Stomach (tissue), 19 donors: ENCODE measurements at places on chromosomes 2 and 18. TPM values are rescaled to one million over a fixed set of nuclear protein-coding genes. Genes with fewer than 3 reads are reported as not detected.

DNA sequence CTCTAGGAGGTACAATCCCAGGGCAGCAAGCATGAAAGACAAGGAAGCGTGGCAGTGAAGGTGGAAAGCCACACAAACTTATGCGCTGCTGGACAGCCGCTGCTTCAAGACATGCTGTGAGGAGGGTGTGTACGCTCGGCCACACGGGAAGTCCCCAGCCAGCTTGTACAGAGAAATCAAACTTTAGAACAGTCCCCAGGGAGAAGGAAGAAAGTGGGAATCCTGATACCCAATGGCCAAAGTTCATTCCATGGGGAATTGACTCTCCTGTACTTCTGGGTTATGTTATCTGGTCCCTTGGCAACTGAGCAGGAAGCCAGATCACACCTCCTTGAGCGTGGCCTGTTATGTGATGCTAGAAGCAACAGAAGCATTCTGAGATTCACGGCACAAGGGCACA is 86.1 kb upstream of the BOD1L2 start:
- no peak overlapping the region for H3K27ac ChIP-seq
- no peaks in the 10 kb centered on the region for H3K4me1 ChIP-seq
- H3K27me3 ChIP-seq: no peaks in the 10 kb centered on the region
- DNase-seq: no peak
- no peaks in the 10 kb centered on the region for H3K36me3 ChIP-seq

BOLL gene
- total RNA-seq: not detected

DNA sequence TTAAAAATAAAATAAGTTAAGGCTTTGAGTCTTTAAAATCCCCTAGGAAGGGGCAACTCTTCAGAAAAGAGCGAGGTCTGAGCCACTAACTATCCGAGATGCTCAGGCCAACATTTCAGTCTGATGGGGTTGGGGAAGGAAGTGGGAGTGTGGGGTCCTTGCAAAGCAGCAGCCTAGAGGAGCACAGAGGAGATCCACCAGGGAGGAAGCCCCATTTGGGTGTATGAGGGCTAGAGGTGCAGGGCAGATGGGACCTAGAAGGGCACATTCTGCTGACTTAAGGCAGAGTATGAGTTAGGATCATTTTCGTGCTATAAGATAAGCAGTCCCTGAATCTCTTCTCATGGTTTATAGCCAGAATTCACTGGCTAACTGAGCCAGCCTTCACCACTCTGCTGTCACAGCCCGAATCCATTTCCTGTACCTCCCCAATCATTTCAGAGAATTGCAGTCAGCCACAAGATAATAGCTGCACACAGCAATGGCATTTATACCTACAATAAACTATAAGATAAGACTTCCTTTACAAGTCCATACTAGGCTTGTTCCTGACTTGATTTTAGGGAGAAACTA is 37.0 kb downstream of the MRPL30 start:
- H3K4me3 ChIP-seq: no peak overlapping the region
- no peaks in the 10 kb centered on the region for H3K27me3 ChIP-seq
- H3K36me3 ChIP-seq: peaks cover 15% of the 10 kb centered on the region
- no peak overlapping the region for H3K27ac ChIP-seq
- DNase-seq: no peak

GRCh38 chr2:166375195-166375735 is 479 bp downstream of the SCN9A start:
- no peak overlapping the region for H3K27ac ChIP-seq
- H3K36me3 ChIP-seq: no peaks in the 10 kb centered on the region
- peak overlapping the region; percentile 52 for H3K4me3 ChIP-seq
- no peak for DNase-seq
- no peaks in the 10 kb centered on the region for H3K27me3 ChIP-seq
- H3K4me1 ChIP-seq: peaks cover 13% of the 10 kb centered on the region

GRCh38 chr2:182952741-182953450 is 85.4 kb downstream of the NCKAP1 start:
- peaks cover 13% of the 10 kb centered on the region for H3K36me3 ChIP-seq
- no peaks in the 10 kb centered on the region for H3K4me1 ChIP-seq
- H3K27me3 ChIP-seq: no peaks in the 10 kb centered on the region
- no peak overlapping the region for H3K4me3 ChIP-seq
- no peak overlapping the region for H3K27ac ChIP-seq
- no peak for DNase-seq

DNA sequence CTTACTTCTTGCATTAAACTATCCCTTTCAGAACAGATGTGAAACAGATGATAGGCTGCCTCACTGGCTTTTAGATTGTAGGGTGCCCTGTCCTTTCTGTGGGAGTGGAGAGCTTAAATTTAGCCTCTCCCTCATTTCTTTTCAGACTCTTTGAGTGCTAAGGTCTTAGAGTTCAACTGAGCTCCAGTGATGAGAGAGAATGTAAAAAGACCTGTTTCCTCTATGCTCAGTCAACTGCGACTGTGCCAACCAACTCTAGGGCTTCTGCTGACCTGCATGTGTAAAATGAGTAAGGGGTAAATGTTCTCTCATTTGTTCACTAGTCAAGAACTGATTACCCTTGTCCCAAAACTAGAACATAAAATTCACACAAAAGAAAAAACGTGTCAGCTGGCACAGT is 104.8 kb upstream of the TGFA start:
- H3K27ac ChIP-seq: no peak overlapping the region
- H3K27me3 ChIP-seq: no peaks in the 10 kb centered on the region
- no peaks in the 10 kb centered on the region for H3K36me3 ChIP-seq
- no peak for DNase-seq
- H3K4me1 ChIP-seq: no peaks in the 10 kb centered on the region

DNA sequence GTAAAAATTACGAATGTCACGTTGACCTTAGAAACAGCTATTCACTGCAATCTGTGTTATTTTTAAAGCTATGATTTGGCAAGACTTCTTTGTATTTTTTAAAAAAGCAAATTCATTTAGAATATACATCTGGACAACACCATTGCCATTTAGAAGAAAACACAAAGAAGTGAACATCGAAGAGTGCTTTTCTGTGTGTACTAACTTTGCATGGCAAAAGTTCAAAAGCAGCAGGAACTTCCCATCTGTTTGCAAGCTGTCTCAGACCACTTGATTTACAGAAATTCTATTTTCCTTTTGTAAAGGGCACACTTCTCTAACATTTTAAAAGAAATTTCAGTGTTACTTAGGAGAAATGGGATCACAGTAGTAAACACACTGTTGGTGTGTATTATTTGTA is 145.9 kb downstream of the CALCRL start:
- H3K27ac ChIP-seq: no peak overlapping the region
- H3K4me1 ChIP-seq: peaks cover 9% of the 10 kb centered on the region
- H3K27me3 ChIP-seq: no peaks in the 10 kb centered on the region
- no peaks in the 10 kb centered on the region for H3K36me3 ChIP-seq

CLEC4F gene
- 0.37 TPM for total RNA-seq

DNA sequence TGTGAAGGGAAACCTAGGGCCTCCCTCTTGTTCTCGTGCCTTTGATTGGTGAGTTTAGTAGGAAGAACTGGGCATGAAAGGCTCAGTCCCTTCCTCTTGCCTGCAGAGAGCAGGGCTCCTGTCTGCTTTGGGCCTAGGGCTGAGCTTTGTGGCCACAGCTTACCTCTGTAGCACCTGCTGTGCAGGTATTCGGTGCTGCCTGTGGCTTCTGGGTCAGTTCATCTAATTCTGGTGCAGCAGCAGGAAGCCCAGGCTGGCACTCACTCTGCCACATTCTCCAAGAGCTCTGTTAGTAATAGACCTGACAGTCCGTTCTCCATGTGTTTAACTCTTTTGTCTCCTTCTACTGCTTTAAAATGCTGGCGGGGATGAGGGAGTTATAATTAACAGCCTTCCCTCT is 96.5 kb downstream of the DLGAP1 start:
- no peaks in the 10 kb centered on the region for H3K36me3 ChIP-seq
- H3K27ac ChIP-seq: no peak overlapping the region
- DNase-seq: no peak
- no peak overlapping the region for H3K4me3 ChIP-seq
- H3K27me3 ChIP-seq: no peaks in the 10 kb centered on the region
- H3K4me1 ChIP-seq: no peaks in the 10 kb centered on the region

DNA sequence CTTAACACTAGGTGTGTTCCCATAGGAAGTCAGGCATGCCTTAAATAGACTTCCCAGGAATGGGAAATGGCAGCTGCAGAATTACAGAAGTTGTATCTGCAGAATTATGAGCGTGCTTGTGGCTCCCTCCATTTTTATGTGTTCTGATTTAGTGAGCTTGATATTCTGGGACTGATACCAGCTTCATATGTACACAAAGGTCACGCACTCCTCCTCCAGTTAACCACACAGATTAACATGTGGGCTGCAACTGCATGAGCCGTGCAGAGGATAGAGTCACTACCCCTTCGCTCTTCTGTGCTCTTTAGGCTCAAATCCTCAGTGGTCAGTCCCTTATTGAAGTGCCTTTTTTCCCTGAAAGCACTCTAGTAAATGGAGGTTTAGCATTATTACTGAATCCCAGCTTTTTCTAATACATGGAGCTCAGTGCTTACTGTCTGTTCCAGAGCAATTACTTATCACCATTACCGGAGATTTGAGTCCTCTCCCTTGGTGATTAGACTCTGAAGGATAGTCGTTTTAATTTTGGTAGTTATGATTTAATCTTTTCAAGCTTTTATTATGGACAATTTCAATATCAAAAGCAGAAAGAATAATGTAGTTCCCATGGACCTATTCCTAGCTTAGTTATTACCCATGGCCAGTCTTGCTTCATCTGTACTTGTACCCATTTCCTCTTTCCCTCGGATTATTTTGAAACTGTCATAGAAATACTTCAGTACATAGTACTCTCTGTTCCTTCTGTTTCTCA is 238.3 kb downstream of the PRKCE start:
- no peak for DNase-seq
- no peaks in the 10 kb centered on the region for H3K27me3 ChIP-seq
- H3K4me1 ChIP-seq: peaks cover 40% of the 10 kb centered on the region
- no peak overlapping the region for H3K4me3 ChIP-seq
- peak overlapping the region; percentile 65 for H3K27ac ChIP-seq

DNA sequence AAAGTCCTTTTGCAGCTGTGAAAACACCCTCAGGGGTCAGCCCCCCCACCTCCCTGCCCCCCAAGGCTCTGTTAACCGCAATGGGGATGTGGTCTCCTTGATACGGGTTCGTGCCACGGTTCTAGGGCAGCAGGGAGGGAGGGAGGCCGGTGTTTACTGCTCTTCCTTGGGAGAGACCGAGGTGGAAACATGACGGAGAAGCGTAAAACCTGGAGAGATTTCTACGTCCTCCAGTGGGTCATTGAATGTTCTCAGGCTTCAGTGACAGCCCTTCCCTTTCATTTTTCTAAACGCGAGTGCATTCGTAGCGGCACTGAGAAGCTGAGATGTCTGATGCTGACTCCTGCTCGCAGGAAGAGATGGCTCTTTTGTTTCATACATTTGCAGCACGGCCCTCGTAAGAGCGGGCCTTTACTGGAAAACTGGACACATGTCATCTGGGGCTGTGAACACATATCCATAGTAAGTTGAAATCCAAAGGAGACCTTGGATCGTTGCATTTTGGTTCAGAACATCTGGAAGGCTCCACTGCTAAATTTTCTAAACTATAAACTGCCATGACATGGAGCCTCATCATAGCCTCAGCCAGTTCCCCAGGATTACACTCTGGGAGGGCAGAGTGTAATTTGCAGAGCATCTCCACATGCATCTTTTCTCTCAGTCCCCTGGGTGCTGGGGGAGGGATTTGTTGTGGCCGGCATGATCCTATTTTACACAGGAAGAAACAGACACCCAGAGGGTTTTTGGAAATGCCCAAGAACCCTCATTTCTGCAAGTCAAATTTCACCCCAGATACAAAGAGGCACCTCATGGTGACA is 40.6 kb upstream of the HDAC4 start:
- H3K36me3 ChIP-seq: no peaks in the 10 kb centered on the region
- peak overlapping the region; percentile 13 for H3K4me3 ChIP-seq
- no peak for DNase-seq
- H3K4me1 ChIP-seq: peaks cover 41% of the 10 kb centered on the region
- H3K27me3 ChIP-seq: no peaks in the 10 kb centered on the region

DNA sequence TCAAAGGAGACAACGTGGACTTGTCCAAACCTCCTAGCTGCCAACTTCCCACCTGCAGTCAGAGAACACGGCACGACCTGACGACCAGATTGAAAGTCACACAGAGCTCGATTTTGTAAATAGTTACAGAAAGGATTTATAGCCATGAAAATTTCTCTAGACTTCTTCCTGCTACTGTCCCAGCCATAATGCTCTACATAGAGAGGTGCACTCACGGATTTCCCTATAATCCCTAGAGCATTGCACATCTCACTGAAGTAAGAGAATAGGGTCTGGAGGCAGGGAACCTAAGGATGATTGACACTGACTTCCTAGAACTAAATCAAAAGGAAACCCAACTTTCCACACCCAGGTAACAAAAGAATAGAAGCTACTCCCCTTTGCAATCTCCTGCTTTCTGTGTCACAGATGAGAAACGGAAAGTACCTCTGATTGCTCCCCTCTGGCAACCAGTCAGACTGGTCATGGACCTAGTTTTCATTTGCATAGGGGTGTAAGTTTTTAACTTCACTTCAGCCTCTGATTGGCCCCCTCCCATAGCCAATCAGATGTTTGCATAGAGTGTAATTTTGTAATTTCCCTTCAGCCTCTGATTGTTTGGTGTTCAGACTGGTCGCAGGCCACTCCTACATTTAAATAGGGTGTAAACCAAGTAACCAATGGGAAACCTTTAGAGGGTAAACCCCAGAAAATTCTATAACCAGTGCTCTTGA is 58.6 kb upstream of the FBXO11 start:
- no peaks in the 10 kb centered on the region for H3K27me3 ChIP-seq
- no peak overlapping the region for H3K4me3 ChIP-seq
- H3K27ac ChIP-seq: no peak overlapping the region
- H3K4me1 ChIP-seq: no peaks in the 10 kb centered on the region
- no peak for DNase-seq
- no peaks in the 10 kb centered on the region for H3K36me3 ChIP-seq
